ENCODE measurements at places on chromosomes 6 and 20.

DNA sequence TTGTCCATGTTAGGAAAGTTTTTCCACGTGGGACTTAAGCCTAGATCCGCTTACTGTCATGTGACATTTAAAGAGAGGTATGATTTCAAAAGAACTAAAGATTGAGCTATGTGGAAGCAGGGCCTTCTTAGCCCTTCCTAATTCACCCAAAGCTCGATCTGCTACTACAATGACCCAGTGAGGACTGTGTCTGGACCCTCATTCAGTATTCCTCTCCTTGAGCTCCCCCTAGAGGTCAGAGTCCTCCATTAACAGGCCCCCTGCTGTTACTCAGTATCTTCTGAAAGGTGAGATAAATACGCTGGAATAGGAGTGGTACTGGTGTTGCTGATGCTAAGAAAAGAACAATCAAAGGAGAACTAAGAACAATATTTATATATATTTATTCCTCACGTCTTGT lies 414.0 kb downstream of the GJA1 start:
- peak; percentile 58 for DNase-seq

DNA sequence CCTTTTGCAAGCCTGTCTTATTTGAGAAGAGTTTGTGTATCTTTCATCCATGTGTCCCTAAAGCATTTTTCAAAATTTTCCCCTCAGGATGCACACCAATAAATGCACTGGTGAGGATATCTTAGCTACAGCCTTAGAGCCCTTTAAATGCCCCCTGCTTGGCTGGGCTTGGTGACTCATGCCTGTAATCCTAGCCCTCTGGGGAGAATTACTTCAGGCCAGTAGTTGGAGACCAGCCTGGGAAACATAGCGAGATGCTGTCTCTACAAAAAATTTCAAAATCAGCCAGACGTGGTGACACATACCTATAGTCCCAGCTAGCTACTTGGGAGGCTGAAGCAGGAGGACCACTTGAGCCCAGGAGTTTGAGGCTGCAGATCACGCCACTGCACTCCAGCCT lies 33.8 kb upstream of the PLCB4 start:
- peak; percentile 79 for DNase-seq

- DNase-seq: peak; percentile 26
Observed at GRCh38 chr6:31042806-31043205, 32.5 kb downstream of the MUC22 start.

- no peak for DNase-seq
Observed at GRCh38 chr6:136604328-136604825, 54.2 kb upstream of the MAP7 start.

- no peak for DNase-seq
Observed at GRCh38 chr6:48186746-48187145, 75.7 kb upstream of the PTCHD4 start.

DNA sequence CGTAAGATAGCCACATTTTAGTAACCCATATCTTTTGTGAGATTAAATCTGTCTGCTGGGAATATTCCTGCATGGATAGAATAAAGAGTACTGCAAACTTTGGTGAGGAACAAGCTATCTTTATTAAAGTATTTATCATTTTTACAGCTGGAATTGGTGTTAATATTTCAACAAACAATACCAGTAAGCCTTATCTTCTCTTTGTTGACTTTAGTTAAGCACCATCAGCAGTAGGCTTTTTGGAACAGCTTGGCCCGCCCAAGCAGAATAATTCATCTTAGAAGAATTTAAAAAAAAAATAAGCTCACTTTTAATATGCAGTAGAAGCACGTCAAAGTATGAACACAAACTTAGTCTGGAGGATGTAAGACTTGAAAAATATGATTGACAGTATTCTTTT lies 917.8 kb upstream of the ADGRB3 start:
- DNase-seq: no peak

GRCh38 chr6:52611833-52612232 lies 35.0 kb upstream of the TRAM2 start:
- no peak for DNase-seq

GRCh38 chr20:53850319-53850718 lies 220.1 kb downstream of the BCAS1 start:
- no peak for DNase-seq

- no peak for DNase-seq
Observed at GRCh38 chr20:35490736-35491181, 35.4 kb downstream of the CEP250 start.

GRCh38 chr6:65790666-65791065 lies 83.6 kb upstream of the EYS start:
- DNase-seq: no peak

DNA sequence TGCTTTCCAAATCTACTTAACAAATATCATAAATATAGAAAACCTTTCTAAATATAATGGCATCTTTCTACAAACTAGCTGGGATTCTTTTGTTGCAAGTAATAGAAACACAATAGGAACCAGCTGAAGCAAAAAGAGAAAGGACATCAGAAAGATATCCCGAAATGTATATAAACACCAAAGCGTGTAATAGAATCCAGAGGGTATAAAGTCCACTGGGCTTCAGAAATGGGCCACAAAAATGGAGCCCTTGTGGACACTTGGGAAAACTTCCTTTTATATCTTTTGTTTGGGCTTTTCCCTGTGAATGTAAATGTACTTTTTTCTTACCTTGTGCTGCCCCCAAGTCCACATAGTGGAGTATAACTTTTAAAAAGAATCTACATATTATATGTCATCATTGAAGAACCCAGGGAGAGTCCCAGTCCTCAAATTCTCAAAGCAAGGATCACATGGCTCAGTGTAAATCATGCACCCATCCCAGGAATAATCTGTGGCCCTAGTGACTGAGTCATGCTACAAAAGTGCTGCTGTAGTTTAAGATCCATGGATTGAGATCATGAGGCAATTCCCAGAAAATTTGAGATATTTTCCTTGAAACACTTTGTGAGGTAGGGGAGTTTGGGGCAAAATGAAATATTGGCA lies 457.0 kb downstream of the EPM2A start:
- DNase-seq: peak; percentile 37

DNA sequence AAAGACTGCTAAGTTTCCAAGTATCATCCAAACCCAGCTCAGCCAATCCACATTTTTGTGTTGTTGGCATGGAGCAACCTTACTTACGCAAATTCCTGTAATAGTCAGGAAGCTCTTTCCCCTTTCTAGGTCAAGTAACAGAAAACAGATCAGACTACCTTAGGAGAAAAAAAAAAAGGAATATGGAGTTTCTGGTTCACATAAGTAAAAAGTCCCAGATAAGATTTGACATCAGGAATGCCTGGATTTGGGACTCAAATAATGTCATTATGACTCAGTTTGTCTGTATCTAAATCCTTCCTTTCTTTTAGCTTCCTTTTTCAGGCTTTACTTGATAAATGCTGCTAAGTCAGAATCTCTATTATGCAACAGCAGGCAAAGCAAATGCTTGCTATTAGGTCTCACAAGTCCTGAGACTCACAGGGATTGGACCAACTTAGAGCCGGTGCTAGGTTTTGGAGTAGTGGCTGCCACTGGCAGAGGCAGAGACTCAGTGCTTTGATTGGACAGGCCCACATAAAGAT lies 44.5 kb downstream of the NCOA7 start:
- DNase-seq: peak; percentile 94

- DNase-seq: no peak
Observed at GRCh38 chr20:30892541-30893345, 364.7 kb upstream of the DEFB115 start.

DNA sequence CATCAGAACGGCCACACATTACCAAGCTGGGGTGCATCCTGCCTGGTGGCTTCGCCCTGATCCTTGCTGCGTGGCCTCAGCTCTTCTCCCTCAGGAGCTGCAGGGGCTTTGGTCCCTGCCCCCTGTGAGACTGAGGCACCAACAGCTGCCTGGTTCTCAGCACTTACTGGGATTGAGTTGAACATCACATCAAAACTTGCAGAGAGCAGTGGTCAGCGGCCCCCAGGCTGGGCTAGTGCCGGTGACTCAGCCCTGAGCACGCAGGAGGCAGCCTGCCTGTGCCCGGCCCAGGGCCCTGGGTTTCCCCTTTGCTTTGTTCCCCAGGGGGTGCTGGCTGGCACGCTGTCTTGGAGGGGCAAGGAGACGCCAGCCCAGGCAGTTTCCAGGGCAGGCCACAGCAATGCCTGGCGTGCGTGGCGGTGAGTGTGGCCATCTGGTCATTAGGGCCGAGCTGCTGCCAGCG lies 63.3 kb downstream of the DLL1 start:
- DNase-seq: no peak

DNA sequence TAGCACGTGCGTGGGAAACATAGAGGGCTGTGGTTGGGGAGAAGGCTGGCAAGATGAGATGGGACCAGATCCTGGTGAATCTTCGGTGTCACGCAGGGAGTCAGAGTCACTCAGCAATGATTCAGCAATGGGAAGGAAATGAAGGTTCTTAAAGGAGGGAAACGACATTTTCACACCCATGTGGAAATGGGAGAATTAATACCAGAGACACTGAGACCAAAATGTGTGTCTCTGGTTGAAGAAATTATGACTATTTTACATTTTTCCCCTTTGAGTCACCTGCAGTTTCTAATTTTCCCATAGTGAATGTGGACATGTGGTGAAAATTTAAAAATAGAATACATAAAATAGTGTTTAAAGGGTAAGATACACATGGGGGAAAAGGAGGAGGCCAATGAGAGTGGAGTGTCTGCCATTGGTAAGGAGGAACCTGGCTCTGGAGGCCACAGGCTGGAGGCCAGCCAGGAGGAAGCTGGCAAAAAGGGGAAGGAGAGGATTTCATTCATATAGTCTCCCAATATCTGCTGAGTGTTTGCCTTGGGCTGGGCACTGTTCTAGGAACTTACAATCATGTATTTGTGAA lies 17.5 kb downstream of the NRN1 start:
- no peak for DNase-seq

DNA sequence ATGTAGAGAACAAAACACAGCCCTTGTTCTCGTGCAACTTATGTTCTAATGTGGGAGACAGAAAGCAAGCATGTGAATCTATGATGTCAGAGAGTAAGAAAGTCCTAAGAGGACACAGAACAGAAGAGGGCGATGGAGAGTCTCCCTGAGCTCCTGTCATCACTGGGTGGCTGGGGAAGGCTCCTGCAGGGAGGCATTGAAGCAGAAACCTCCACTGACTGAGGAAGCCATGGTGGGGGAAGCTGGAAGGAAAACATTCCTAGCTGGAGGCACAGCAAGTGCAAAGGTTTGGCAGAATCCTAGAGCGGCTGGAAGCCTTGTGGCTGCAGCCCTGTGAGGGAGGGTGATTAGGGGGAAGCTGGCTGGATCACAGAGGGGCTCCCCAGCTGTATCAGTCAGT lies 248.0 kb downstream of the CDH26 start:
- no peak for DNase-seq

GRCh38 chr6:33139596-33140206 lies 52.6 kb downstream of the COL11A2 start:
- no peak for DNase-seq

GRCh38 chr20:63381781-63382431 lies 20.8 kb upstream of the CHRNA4 start:
- DNase-seq: no peak

DNA sequence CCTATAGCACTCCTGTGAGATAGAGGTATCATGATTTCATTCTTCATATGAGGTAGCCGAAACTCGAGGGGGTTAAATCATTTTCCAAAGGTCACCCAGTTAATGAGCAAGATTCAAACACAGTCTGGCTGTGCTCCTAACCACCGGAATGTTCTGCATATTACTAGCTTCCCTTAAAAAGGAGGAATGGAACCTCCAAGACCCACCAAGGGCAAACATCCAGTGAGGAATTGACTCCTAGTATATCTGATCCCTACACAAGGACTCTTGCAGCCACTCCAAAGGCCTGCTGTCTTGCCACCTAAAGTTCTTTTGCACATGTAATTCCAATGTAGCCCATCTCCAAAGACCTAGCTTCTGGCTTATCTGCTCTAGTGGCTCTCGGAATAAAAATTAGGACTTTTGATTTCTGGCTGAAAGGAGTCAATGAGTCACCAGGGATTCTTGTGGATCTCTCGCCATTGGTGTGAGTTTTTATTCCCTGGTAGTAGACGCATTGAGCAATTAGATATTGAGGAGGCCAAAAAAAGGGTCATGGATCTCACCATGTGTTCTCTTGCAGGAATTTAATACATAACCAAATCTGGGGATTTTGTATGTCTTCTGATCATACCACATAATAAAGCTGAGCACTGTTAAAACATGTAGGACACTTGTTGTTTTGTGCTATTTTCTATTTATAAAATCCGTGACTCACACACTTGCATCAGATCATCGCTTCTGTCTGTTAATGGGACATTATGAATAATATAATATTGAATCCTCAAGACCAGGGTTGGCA lies 9.1 kb downstream of the BCAS1 start:
- no peak for DNase-seq

- peak; percentile 90 for DNase-seq
Observed at GRCh38 chr6:14286144-14286543, 168.6 kb downstream of the CD83 start.

DNA sequence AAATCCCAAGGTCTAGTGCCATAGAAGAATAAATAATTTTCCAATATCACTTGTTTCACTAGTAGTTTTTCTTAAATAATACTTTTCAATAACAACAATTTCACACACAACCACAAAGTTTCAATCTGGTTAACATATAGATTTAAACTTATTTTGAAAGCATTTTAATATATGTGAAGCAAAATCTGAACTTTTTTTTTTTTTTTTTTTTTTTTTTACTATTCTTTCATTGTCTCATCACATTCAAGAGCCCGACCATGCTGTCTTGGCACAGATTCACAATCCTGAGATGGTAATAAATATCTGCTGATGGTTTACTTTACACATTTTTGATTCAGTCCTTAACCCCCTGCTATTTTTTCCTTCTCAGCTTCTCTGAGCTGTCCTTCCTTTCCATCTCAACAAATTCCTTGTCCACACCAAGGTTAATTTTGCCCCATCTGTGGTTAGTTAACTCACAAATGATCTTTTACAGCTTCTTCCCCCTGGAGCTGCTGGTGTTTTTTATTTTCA lies 262.8 kb downstream of the TMEM242 start:
- DNase-seq: no peak

GRCh38 chr20:919491-919916 lies 3.4 kb upstream of the ANGPT4 start:
- peak; percentile 56 for DNase-seq
